NCI-H446 treated with DMSO at 0.1 percent for 48 hours (cell line): ENCODE measurements at places on chromosomes 3 and 15.

DNA sequence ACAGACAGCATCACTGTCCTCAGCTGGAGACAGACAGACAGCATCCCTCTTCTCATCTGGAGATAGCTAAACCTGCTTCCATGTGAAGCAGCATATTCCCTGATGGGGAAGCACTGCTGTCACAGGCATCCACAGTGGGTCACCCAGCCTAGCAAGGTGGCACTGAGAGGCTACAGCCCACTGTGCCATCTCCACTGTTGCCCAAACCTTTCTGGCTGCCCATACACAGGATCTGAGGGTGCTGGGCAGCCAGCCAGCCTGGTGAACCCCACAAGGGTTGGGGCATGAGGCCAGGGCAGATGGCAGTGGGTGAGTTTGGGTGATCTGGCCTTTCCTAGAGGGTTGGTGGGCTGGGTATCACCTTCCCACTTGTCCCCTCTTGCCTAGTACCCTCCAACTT, 11.7 kb downstream of the CHST13 start:
- no peak for DNase-seq

DNA sequence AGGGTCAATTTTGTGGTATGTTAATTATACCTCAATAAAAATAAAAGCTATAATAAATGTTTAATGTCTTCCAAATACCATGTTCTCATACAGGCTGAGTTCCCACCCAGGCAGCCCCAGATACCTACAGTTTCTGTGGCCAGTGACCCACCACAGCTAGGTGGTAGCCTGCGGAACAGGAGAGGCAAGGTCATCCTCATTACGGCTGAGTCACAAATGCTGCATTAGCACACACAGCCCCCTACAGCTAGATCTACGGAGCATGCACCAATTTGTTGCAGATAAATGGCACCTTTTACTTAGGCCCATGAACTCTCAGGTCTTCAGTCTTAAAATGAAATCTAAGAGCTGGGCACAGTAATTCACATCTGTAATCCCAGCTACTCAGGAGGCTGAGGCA, 5.1 kb downstream of the SPATA12 start:
- no peak for DNase-seq

DNA sequence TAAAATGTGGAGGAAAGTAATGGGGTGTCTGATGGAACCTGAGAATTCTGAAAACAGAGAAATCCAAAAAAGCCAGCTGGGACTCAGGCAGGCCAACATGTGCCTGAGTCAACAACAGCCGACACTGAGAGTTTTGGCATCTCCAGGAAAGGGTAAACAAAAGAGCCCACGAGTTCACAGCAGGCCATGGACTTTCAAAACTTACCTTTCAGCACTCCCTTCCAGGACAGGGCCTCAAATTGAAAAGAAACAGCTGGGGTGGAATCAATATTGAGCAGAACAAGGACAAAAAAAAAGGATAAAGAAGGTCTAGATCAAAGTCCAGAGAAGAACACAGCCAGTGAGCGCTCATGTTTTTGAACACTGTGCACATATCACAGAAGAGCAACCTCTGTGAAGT, 735.4 kb upstream of the GRM7 start:
- no peak for DNase-seq

GRCh38 chr3:115660646-115661337, 37.5 kb downstream of the GAP43 start:
- no peak for DNase-seq

DNA sequence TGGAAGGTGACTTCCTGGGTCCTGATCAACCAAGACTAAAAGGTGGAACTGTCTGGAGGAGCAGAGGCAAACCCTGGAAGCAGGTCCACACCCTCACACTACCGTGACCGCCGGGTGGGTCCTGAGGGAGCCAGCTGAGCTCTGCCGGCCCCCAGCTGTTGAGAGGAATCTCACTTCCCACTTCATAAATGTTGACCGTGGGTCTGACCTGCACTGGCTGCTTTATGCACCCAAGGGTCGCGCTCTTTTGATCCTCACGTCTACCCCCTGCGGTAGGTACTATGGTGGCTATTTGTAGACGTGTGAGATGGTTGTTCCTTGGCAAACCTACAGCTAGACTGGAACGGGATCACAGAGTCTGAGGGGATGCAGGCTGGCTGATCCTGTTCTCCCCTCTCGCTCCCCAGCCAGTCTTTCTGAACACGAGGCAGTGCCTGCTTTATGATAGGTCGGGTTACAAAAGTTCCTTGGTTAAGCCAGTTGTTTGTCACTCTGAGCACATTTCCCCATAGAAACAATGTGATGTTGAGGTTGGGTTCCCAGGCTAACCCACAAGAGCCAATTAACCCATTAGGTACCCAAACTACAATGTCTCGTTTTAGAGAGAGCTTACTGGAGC, 113.0 kb upstream of the ETV5 start:
- DNase-seq = no peak
